ENCODE measurements at places on chromosomes 6 and 20.

GRCh38 chr6:170189236-170189635, 101.6 kb downstream of the DLL1 start:
- DNase-seq: no peak

DNA sequence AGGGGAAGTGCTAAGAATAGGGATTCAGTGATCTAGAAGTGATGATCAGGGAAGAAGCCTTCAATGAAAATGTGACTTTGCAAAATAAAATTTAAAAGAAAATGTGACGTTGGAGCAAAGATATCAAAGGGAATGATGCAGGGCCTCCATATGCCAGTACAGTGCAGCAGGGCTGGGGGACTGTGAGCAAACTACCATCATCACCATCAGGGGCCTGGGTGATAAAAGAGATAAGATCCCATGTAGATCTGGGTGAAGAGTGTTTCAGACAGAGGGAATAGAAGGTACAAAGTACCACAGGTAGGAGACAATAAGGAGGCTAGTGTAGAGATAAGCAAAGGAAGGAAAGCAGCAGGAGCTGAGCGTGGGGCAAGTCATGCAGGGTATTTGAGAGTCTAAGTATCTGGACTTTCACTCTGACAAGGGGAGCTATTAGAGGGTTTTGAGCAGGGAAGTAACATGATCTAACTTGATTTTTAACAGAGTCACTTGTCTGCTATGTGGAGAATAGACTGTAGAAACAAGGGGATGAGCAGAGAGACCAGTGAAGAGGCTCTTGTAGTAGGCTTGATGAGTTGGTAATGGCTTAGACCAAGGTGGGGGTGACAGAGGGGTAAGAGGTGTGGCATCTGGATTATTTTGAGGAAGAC, 295.6 kb downstream of the ZFAND3 start:
- no peak for DNase-seq

DNA sequence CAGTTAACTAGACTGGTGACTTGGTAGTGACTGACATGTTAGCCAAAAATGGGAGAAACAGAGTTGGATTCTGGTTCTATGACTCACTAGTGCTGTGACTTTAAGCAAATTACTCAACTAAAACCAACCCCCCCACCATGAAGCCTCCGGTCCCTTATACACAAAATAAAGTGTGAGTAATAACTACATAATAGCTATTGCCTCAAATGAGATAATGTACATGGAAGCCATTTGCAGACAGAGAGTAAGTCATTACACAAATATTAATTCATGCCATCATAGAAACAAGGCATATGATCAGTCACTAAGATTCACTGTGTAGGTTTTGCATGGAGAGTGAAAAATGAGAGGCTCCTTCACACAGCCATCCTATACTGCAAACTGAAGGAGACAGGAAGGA, 111.9 kb downstream of the HIVEP2 start:
- peak; percentile 86 for DNase-seq

GRCh38 chr6:5208471-5208971, 52.2 kb downstream of the LYRM4 start:
- DNase-seq: no peak

DNA sequence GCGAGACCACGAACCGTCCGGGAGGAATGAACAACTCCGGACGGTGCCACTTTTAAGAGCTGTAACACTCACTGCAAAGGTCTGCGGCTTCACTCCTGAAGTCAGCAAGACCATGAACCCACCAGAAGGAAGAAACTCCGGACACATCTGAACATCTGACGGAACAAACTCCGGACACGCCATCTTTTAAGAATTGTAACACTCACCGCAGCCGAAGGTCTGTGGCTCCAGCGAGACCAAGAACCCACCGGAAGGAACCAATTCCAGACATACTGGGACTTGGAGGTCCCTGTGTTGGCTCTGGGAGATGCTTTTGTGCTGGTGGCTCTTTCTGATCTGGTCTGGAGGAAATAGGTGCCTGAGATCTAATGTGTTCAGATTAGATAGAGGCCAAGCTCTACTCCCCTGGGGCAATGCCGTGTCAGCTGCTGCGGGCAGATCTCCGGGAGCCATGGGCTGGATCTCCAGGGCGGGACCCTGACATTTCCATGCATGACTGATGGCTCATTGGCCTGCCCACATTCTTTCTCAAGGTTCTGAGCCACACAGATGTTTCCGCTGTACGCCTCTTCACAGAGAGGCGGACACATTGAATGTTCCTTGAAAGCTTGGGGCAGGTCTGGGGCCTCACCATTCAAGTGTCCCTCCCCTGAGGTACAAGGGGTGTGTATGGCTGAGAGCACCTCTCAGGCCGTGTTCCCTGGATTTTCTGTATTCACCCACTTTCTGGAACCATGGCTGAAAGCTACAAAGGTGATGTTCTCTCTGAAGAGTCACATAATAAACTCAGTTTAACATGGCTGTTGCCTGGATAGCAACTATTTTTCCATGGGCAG, 29.3 kb downstream of the GMPR start:
- no peak for DNase-seq

GRCh38 chr6:170553534-170554012, 466 bp upstream of the PSMB1 start:
- peak; percentile 68 for DNase-seq

All from choroid plexus epithelial cell (primary cell).